ENCODE measurements at places on chromosomes 12 and 14.

DNA sequence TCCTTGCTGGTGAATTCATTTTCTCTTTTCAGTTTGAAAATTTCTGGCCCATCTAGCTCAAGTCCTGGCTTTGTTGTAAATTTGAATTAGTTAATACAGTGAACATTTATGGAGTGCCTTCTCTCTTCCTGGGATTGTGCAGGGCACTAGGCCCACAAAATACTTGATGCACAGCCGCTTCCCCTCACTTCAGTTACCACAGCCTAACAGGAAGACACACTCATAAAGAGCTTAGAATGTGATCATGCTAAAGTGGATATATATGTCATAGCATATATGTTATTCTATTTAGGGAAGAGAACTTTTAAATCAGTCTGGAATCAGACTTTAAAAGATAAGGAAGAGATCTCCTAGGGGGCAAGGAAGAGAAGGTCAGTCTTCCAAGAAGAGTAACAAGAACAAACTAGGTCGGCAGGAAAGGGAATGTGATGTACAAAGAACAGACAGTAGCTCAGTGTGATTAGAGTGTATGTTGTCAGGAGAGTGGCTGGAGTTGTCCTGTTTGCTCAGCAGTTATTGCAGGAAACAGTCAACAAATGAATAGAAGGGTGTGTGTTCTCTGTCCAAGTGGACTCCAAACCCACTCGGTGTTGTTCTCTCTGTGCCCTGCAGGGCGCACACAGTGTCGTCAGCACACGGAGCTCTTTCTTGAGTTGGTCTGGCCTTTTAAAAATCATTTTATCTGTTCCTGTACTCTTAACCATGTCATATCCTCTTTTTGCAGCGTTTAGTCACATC, 74.4 kb downstream of the DAAM1 start:
- DNase-seq: no peak

DNA sequence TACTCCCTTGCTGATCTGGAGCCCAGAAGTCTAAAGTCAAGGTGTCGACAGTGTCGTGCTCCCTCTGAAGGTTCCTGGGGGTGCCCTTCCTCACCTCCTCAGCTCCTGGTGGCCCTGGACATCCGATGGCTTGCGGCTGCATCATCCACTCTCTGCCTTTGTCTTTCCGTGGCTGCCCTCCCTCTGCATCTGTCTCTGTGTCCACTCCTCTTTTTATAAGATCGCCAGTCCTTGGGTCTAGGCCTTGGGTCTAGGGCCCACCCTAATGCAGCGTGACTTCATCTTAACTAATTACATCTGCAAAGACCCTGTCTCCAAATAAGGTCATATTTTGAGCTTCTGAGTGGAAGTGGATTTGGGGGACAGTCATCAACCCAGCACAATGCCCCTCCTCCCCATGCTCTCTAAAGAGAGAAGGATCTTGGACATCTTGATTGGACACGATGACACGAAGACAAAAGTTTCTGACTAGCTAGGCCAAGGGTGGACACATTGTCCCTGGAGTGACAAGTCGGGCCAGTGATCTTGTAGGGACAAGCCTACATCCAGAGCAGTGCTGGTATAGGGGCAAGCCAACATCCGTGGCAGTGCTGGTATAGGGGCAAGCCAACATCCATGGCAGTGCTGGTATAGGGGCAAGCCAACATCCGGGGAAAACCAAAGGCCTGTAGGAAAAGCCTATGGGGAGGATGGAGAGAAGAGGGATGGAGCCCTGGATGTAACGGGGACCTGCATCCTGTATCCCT, 93.9 kb upstream of the DIO3 start:
- DNase-seq: no peak

- peak; percentile 77 for DNase-seq
Measured at GRCh38 chr12:67441736-67442346, 172.7 kb downstream of the CAND1 start.

DNA sequence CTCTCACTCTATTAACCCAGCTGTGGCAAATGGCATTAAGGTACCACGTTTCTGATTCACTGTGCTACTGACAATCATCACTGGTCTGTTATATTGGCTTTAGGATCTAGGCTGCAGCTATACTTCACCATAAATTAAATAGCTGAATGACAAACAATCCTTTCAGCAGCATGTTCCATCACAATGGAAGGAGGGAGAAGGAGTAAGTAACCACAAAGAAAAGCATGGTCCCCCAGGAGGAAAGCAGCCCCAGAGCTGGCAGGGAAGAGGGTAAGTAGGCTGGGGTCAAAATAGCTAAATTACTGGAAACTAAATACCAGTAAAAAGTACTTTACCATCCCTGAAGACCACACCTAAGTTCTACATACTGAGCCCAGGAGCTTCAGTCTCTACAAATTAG, 2.8 kb downstream of the ARMH4 start:
- no peak for DNase-seq

DNA sequence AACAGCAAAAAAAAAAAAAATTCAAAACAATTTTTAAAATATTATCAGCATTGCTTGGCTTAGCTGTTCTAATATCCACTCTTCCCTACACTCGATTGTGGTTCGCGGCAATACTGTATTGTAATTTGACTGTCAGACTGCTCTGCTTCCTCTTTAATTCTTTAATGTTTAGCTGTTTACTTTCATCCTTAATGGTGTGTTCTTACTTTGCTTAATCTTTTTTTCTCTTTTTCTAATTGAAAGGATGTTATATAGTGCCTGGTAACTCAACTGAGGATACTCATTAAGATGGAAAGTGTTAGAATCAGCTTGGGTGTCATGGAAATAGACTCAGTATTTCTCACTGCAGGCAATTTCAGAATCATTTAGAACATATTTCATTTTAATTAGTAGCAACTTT, 2.0 kb downstream of the ANO4 start:
- no peak for DNase-seq

DNA sequence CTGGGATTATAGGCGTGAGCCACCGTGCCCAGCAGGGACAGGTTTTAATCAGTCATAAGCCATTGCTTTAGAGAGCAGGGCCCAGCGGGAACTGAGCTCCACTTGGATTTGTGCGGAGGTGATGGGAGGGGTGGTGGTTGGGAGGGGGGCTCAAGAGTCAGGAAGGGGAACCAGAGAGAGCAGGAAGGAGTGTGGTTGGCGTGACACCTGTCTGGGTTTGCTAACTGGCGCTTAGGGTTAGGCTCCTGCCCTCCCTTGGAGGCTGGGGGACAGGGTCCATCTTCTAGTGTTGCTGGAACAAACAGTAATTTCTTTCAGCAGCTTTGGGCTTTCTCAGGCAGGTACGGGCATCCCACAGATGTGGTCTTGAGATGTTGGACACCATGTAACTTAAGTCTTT, 7.5 kb upstream of the ALDH2 start:
- no peak for DNase-seq

DNA sequence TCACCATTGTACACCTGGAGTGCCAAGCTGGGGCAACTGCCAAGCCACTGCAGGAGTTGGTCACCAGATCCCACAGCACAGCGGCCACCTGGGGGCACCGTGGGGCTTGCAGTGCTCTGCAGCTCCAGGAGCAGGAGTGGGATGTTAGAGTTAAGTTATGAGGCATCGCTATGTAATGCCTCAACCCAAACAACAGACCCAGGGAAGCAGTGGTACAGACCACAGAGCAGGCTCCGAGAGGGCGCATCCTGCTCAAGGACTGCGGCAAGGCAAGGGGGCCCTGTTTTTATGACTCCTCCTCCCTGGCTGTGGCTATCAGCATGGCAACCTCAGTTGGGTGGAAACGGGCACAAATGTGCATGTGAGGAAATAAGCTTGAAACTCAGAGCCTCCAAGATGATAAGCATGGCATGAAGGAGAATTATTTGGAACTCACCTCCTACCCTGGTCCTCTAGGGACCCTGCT, 63.1 kb downstream of the ARL6IP4 start:
- peak; percentile 53 for DNase-seq

- no peak for DNase-seq
Measured at GRCh38 chr12:121801595-121802484, 2.0 kb upstream of the SETD1B start.

DNA sequence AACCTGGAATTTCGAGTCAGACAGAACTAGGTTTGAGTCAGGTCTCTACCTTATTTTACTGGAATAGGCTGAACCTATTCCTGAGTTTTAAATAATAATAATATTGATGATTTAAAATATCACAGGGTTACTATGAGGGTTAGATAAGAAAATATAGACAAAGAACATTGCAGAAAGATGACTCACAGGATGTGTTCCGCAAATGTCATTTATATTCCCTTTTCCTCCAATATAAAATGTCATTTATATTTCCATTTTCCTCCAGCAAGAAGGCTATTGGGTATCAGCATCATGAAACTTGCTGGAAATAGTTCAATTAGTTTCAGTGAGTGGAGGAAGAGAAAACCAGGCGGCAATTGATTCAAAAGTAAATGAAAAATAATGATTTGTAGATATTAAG, 163.9 kb upstream of the RASSF8 start:
- DNase-seq: no peak

DNA sequence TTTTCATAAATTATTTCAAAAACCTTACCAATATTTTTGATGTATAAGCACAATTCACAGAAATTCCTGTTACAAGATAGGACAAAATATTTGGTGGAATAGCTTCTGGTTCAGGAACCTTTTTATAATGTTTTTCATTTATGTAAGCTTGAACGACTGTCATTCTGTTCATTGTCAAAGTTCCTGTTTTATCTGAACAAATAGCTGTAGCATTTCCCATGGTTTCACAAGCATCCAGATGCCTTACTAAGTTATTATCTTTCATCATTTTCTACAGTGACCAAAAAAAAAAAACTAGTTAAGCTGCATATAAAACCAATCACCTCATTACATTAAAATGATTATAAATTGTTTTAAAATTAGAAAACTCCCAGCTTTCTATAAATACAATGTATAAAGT, 87.1 kb downstream of the ATP2B1 start:
- no peak for DNase-seq

DNA sequence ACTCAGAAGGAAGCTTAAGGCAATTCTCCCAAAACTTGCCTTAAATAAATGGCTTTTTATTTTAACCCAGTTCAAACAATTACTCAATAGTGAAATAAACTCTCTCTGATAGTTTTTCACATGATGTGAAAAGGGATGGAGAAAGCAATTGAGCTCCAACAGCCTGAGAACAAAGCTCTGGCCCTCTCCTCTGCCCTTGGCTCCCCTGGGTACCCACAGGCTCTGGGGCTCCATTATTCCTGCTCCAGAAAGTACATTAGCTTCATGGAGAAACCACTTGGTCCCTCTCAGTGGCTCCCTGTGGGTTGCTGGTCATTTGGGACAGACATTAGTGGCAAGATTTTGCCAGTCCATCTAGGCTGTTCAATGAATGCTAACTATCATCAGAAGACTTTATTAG, 242.8 kb downstream of the ATP23 start:
- DNase-seq: no peak

DNA sequence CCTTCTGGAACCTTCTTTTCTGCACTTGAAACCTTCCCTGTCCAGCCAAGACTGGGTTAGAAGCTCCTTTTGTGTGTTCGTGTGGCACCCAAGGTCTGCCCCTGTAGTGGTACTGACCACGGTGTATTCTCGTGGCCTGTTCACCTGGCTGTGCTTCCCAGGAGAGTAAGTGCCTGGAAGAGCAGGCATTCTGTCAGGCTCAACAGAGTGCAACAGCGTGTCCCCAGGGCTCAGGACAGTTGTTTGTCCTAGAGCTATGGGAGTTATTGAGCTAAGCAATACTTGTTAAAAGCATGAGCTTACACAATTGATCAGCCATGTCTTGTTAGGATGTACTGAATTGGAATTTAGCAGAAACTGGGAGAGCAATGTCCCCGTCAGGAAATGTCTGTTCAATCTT, 12.9 kb upstream of the SLC38A2 start:
- DNase-seq: no peak

- DNase-seq: no peak
Measured at GRCh38 chr14:29930283-29930682, 2.6 kb upstream of the PRKD1 start.

DNA sequence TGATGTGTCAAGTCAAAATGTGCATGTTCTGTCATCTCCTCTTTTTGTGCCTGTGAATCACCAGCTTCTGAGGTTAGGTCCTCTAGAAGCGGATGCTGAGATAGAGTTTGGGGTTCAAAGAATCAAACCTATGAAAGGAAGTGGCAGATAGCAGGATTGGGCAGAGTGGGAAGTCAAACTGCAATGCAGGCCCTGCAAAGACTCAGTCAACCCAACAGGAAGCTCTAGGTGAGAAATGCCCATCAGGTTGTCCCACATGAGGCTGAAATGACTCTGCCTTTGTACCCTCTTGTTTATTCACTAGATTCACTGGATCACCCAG, 4.5 kb upstream of the MIA2 start:
- peak; percentile 46 for DNase-seq

- DNase-seq: no peak
Measured at GRCh38 chr12:81949841-81950308, 190.7 kb upstream of the PPFIA2 start.

Measured in stimulated activated CD4-positive, alpha-beta T cell treated with anti-CD3 and anti-CD28 coated beads, Interleukin-12 subunit alpha, Interleukin-12 subunit beta, amount 100 ng/mL, for 24 hours (primary cell).